ENCODE measurements at places on chromosomes 1 and 21.

DNA sequence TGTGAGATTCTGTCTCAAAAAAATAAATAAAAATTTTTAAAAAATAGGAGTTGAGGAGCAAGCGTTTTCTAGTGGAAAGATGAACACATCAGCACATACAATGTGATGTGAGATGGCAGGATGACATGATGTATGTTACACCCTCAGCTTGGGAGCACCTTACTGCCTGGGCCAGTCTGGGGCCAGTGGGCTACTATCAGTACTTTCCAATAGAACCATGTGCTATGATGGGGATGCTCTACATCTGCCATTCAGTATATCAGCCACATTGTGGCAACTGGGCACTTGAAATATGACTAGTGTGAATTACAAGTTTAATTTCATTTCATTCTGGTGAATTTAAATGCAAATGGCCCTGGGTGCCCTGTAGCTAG lies 156.0 kb downstream of the PGBD5 start:
- DNase-seq = no peak

DNA sequence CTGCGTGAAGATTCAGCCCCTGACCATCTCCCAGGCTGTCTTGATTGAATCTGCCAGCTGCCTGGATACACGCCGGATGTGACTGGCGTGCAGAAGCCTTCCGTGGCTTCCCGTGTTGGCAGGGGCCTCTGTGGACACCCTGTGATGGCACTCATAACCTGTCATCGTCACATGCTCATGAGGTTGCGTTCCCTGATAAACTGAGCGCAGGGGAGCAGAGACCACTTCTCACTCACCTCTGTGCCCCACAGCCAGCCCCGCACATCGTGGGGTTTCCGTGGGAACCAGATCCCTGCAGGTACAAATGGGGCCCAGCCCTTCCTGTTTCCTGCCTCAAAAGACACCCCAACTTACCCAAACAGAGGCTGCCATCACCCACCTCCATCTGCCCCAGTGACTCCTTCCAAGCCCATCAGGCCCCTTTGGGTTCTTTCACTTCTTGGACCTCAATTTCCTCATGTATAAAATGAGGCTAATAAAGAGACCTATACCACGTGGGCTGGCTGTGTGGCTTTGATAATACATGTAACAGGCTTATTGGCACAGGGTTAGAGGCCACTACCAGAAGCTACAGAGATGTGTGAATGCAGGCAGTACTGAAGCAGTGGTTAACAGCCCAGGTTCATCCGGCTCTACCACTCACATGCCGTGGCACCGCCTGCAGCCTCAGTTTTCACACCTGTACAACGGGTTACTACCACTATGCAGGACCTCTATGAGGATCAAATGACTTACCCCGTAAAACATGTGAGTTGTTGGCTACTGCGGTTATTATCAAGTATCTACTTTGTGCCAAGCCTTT lies 23.6 kb downstream of the HTR6 start:
- DNase-seq = no peak

GRCh38 chr1:214493126-214493796 lies 58.1 kb downstream of the PTPN14 start:
- DNase-seq = no peak

GRCh38 chr1:213103377-213104306 lies 52.6 kb downstream of the RPS6KC1 start:
- DNase-seq = no peak

GRCh38 chr1:43773821-43774220 lies 66.5 kb downstream of the ST3GAL3 start:
- DNase-seq = no peak

Data from AG04450 (cell line).